ENCODE measurements at places on chromosomes 6 and 20.
A peak's percentile ranks its signal among the peaks of the same experiment; 100 is the strongest.

- no peak for DNase-seq
Observed at GRCh38 chr6:15352845-15353244, 107.0 kb downstream of the JARID2 start.

DNA sequence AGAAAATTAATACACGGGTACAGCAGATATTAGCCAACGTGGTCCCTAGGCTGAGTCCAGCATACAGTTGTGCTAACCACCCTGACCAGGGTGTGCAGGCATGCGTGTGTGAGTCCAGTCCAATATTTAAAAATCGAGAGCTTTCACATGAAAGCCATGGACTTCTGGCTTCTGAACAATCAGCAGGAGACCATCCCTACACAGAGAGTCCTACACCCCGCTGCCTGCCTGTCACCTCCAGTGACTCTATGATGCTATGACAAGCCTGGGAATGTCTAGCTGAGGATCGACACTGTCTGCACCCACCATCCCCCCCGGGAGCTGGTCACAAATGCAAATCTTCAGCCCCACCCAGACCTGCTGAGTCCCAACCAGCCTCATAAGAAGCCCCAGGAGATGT lies 7.9 kb downstream of the ACSS1 start:
- DNase-seq, result no peak

DNA sequence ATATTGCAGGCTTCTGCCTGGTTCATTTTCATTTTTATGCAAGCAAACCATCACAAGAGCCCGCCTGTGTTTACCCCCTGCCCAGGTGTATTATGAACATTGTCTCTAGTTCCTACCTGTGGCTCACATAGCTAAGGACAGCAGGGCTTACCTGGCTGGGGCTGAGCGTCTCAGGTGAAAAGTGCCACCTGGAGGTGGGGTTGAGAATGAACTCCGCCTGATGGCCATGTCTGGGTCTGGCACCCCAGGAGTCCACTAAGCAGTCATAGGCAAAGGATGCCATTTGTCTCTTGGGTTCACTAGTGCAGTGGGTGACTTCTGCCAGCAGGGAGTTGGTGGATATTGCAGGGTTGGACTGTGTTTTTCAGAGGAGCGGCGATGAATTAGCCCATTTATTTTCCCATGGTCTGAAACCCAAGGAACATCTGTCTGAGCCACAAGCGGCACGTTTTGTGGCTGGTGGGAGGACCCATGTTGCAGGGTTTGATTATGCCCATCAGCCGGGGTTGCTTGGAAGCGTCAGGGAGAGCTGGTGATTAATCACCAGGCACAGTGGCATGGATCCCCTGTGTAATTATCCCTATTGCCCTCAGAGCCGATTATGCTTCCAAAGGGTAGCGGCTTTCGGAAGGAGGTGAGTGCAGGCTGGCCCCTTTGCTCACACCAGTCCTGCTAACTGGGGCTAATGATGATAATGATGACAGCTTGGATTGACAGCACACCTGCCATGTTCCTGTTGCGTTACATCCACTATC lies 92.1 kb downstream of the CDH26 start:
- no peak for DNase-seq

GRCh38 chr6:1222728-1223595 lies 88.9 kb upstream of the FOXQ1 start:
- DNase-seq, result no peak

- no peak for DNase-seq
Observed at GRCh38 chr6:132084811-132085509, 133.8 kb upstream of the CCN2 start.

- DNase-seq, result no peak
Observed at GRCh38 chr20:40986774-40987173, 41.8 kb upstream of the TOP1 start.

GRCh38 chr6:43026365-43026764 lies 4.9 kb downstream of the RRP36 start:
- DNase-seq, result no peak

DNA sequence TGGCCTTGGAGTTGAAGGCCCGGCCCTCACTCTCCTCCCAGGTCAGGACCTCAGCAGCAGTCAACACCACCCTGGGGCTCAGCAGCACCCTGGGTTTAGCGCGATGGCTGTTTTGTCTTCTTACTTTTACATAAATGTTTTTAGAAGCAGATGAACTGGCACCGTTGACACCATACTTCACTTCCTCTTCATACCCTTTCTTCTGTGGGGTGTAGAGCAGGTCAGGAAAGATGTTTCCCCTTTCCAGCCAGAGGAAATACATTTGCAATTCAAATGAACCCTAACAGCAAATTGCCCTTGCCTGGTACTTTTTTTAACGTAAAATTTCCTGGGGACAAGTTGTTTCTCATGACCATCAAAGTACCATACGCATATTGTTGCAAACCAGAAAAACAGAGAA lies 54.7 kb upstream of the SNX9 start:
- DNase-seq, result no peak

- no peak for DNase-seq
Observed at GRCh38 chr6:35024551-35025054, 116.5 kb downstream of the TCP11 start.

DNA sequence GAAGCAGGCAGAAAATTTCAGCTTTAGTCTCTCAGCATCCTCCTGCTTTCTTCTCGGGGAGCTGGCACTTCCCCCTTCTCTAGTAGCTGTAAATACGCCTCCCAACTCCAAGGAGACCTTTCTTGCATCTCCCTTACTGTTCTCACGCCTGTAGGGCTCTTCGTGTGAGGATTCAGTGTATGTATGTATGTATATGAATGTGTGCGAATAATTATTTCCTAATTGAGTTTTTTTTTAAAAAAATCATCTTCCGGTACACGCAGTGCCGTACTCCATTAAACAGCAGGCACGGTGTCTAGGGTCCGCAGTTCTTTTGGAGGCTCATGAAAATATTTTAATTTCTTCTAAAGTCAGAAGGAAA lies 85.4 kb downstream of the HFE start:
- no peak for DNase-seq

GRCh38 chr6:52000064-52000463 lies 87.3 kb downstream of the PKHD1 start:
- no peak for DNase-seq

DNA sequence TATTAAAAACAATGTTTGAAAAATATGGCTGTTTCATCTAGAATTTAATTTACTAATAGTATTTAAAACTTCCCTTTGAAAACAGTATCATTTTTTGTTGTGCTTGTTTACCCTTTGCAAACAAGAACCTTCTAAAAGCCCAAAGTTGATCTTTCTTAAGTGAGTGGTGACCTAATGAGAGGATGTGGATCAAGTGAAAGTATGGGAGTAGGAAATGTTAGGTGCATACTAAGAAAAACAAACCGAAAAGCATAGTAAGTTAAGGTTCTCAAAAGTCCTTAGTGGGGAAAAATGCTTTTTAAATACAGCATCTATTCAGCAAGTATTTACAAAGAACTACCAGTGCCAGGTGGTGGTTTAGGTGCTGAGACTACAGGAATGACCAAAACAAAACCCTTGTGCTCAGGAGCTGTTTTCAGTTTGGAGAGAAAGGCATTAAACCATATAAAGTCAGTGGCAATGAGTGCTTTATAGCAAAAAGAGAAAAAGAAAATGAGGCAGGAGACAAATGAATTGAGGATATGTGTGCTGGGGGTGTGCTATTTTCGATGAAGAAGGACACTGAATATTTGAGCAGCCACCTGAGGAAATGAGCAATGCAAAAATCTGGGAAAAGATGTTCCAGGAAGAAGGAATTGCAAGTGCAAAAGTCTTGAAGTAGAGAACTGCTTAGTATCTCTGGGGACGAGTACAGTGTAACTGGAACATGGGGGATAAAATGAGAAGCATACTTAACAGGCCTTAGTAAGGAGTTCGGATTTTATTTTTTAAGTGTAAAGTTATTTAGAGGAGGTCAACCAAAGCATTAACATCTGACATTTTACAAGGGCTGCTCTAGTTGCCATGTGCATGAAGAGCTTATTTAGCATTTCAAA lies 24.0 kb downstream of the RNF146 start:
- no peak for DNase-seq

- DNase-seq, result no peak
Observed at GRCh38 chr6:140542863-140543262, 1168.4 kb upstream of the CITED2 start.

DNA sequence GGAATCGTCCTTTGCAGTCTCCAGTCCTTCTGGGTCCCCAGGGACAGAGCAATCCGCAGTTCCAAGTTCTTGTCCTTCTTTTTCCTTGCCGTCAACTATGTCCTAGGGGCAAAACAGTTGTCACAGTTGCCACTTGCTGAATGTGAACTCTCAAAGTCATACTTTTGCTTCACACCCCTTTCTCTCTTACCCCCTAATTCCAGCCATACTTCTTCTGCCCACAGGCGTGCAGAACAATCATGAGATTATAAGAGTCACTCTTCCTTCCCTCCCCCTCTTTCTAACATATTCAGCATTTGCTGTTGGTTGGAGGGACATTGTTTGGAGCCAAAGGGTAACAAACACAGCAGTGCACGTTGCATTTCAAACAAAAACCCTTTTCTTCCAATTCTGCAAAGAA lies 74.4 kb downstream of the BCAS1 start:
- no peak for DNase-seq

- no peak for DNase-seq
Observed at GRCh38 chr6:71034563-71035345, 77.9 kb upstream of the B3GAT2 start.

DNA sequence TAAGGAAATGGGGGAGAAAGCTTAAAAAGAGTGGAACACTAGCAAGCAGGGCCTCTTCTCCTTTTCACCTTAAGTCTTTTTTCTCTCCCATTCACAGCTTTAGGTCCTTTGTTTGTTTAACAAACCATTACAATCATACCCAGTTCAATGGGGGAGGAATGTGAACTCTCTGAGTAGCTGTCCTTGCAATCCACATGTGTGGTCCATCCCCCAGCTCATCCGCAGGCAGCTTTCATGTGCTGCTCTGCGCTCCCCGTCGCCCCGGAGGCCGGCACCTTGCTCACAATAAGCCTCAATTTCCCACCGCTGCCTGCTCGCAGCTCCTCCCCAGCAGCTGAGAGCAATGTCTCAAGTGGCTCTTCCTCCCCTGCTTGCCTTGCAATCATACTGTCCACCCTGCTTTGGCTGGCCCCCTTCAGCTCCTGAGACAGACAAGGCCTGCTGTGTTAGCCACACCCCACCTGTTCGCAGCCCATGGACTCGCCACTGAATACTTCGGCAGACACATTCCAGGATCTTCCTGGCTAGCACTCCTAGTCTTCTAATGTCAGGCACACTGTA lies 49.1 kb downstream of the PLAGL1 start:
- no peak for DNase-seq

DNA sequence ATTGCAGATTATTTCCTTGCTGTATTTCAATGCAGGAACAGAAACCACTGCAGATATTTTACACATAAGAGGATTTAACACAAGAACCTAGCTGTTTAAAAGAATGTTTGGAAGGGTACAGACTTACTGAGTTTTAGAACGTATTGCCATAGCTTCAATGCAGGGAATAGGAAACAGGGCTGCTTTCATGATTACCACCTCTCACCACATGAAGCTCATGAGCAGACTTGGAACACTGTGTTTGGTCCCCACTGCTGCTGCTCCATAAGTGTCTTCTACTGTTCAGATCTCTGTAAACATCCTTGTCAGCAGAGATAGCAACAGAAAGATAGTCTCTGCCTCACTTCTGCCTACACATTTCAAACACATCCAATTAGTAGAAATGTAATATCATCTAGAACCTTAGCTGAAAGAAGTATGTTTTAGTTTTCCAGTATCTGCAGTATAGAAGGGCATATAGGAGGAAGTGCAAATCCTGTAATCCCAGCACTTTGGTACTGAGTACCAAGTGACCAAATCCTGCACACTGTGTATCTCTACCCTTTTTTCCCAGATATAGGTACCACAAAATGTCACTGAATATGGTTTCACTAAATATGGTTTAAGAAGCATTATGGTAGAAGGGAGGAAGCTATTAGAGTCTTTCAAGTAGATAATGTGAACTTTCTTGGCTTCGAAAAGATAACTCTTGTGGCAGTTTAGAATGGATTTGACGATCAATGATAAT lies 51.9 kb downstream of the STXBP5 start:
- DNase-seq, result no peak

DNA sequence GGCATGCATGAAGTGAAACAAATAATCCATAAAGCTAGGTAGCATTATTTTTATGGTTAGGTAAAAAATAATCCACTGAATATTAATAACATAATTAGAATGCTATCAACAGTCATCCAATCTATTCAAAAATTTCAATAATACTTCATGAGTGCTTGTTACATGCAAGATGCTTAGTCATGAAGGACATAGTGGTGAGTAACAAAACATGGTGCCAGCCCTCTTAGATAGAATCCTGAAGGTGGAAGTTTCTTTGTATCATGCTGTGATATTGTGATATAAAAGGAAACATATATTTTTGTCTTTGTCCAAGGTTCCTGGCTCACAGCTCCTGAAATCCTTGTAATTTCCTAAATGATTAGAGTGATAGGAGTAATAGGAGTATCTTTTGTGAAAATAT lies 14.9 kb downstream of the RCAN2 start:
- no peak for DNase-seq

- DNase-seq, result no peak
Observed at GRCh38 chr20:3687655-3688054, 5.8 kb upstream of the ADAM33 start.

DNA sequence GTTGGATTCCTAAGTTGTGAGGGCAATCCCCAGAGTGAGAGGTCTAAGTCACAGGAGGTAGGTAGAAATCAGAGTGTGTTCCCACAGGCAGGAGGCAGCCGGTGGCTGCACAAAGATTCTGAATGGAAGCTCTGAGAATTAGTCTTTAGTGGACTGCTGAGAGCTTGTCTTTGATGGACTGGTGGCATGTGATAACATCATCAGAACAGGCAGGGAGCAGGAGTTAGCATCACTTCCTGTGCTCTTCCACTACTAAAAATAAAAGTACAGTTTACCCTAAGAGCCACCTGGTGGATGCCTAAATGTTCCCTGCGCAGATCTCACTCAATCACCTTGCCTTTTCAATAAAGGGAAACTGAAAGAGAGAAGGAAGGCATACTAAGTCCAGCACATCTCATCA lies 294.6 kb upstream of the POU3F2 start:
- DNase-seq, result no peak

GRCh38 chr20:49045440-49046086 lies 549 bp upstream of the CSE1L start:
- peak; percentile 29 for DNase-seq

- no peak for DNase-seq
Observed at GRCh38 chr20:22312744-22313346, 271.5 kb downstream of the FOXA2 start.

GRCh38 chr6:166439366-166440091 lies 56.8 kb upstream of the MPC1 start:
- DNase-seq, result no peak

DNA sequence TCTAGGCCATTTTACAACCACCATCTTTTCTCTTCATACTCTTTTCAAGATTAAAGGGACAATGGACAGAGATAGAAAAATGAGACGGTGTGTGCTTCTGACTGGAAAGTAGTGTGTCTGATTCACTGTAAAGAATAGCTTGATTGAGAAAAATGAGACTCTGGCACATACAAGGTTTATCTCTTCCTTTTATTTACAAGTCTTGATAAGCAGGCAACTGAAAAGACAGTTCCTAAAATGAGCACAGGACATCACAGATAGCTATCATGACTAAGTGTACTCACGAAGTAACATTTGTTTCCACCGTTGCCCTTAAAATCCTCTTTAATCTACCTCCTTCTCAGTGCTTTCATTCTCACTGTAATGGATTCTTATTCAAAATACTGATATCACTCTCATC lies 383.0 kb downstream of the TBC1D32 start:
- no peak for DNase-seq

GRCh38 chr20:57210054-57210910 lies 56.2 kb downstream of the BMP7 start:
- no peak for DNase-seq

Data from stimulated activated CD4-positive, alpha-beta T cell treated with anti-CD3 and anti-CD28 coated beads, Interleukin-2, amount 100 ng/mL, for 24 hours (primary cell).